ENCODE measurements at places on chromosomes 2 and 18. TPM values are rescaled to one million over a fixed set of nuclear protein-coding genes. Genes with fewer than 3 reads are reported as not detected.

- no peak for DNase-seq
These were observed 88.0 kb downstream of the KYNU start for GRCh38 chr2:142965443-142965842.

- DNase-seq: peak; percentile 67
These were observed 3.5 kb upstream of the RHOB start for GRCh38 chr2:20443276-20443920.

DNA sequence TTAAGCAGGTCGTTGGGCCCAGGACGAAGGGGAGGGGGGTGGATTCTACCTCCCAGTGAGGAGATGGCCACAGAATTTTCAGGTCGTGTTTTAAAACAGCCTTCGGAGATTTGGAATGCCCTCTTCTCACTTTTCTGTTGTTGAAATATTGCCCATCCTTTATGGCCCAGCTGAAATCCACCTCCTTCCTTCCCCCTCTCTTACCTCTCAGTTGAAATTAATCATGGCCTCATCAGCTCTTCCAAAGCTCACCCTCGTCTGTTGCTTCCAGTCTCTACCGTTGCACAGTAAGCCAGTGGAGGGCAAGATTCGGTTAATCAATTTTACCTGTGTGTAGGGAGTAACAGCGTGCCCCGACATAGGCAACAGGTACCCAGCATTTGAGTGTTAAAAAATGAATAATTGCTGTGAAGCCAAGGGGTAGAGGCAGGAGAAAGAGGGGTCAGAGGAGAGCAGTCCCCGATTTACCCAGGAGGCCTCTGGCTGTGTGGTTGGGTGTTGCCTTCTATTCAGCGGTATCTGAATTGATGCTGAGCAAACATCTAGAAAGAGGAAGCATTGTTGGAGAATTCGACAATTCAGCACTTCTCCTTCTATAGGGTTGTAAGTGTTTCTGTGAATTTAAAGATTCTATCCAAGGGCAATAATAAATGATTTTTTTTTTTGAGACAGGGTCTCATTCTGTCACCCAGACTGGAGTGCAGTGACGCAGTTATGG lies 8.6 kb upstream of the PDIA6 start:
- DNase-seq: no peak

- DNase-seq: peak; percentile 47
These were observed 460 bp upstream of the ZBTB7C start for GRCh38 chr18:48409591-48410094.

DNA sequence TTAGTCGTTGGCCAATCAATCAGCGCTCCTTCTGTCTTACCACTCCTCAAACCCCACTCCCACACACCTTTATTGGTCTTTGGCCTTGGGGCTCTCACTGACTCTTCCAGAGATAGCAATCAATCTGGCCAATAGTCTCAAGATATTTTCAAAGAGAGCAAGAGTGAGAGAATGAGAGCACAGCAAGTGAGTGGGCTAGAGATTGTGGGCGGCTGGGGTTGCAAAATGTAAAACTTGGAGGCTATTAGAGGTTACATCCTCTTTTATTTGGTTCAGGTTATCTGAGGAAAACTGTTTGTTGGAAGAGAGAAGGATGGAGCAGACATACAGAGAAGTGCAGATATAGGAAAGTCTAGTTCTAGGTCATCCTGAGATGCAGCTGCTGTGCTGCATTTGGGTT lies 32.8 kb downstream of the TACR1 start:
- DNase-seq: no peak

DNA sequence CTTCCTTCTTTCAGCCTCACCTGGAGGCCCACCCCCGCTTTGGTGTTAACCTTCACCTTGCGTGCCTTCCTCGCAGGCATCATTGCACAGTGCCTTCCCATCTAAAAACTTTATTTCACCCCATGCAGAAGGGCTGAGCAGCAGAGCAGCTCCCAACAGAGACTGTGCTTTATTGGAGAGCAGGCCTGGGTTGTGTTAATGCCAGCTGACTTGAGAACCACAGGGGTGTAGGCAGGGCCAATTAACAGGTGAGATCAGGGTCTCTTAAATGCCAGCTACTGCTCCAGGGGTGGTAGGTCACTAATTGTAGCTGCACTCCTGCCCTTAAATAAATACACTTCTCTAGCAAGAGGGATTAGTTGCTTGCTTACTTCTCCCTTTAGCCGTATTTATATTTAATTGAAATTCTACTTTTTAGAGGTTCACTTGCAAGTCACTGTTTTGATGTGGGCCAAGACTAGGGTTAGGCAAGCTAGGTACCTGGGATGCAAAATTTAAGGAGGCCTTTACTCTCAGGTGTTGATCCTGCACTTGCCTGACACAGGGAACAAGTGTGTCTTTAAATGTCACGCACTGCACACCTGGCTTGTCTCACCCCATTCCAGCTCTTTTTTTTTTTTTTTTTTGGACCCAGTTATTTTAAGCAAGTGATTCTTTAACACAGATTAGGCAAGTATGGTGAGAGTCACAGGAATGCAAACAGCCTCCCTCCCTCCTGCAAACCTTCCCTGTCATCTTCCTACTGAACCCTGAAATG lies 54.5 kb downstream of the LYPD1 start:
- DNase-seq: no peak

GRCh38 chr2:30756051-30756719 lies 51.1 kb downstream of the CAPN13 start:
- no peak for DNase-seq

DNA sequence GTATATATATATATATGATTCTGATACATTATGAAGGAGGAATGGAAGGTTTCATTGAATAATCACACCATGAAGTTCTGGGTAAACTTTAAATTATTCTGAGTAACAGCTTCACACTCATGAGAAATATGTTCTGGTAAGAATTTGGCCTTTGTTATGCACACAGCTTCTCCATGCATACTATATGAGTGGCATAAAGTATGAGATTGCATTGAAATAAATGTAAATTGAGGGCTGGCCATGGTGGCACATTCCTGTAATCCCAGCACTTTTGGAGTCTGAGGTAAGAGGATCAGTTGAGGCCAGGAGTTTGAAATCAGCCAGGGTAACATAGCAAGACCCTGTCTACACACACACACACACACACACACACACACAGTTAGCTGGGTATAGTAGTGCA lies 50.0 kb upstream of the ARL5A start:
- DNase-seq: no peak

- DNase-seq: no peak
These were observed 119.9 kb downstream of the PARD3B start for GRCh38 chr2:204665207-204665606.

GRCh38 chr2:239383036-239383758 lies 17.6 kb downstream of the HDAC4 start:
- DNase-seq: no peak

GRCh38 chr2:39120521-39120770 lies 405 bp downstream of the SOS1 start:
- DNase-seq: no peak

DNA sequence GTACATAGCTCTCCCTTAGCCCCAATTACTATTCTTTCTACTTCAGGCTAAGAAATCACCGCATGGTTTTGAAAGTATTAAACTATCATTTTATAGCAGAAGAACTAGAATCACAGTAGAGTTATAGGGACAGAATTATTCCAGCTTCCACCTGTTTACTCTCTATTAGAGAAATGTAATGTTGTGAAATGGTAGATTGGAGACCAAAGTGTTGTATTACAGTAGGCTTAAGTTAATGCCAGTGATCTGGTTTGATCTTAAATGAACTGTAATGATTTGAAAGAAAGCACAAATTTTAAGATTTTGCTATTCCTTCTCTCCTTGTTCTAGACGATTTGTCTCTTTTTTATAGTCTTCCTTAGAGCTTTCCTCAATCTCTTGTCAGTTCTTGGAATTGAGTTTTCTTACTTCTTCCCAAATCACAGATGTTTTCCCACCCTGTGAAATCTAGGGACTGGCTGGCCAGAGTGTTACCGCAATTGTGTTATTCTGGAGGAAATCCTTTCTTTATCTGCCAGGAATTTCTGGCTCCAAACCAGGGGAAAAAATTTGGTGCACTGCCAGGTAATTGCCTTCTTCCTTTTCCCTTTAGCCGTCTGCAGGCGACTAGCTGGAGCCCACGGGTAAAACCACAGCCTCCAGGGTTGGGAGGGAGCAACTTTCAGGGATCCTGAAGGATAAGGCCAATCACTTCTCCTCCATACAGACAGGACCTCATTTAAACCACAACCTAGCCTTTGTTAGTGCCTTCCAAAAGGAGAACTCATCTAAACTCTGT lies 51.7 kb downstream of the NOP58 start:
- peak; percentile 76 for DNase-seq

- DNase-seq: no peak
These were observed 52.8 kb upstream of the ITGB6 start for GRCh38 chr2:160252900-160253299.

GRCh38 chr18:61531182-61531581 lies 198.0 kb downstream of the CDH20 start:
- no peak for DNase-seq

GRCh38 chr2:36246320-36246990 lies 109.1 kb upstream of the CRIM1 start:
- DNase-seq: no peak

DNA sequence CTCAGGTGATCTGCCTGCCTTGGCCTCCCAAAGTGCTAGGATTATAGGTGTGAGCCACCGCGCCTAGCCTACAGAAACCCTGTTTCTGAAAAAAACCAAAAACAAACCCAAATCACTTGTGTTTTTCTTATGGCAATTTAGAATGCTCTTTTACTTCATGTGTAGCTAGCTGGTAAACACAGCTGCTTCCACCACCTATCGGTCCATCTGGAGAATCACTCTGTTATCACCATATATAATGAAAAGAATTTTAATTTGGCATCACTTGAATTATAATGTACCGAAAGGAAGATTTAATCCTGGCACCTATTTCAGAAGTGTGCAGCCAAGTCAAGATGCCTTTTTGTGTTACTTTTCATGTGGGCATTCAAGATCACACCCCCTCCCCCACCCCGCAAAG lies 86.5 kb upstream of the ITGB6 start:
- DNase-seq: no peak

The TIA1 gene
- 168 TPM for total RNA-seq

The SLC19A3 gene
- 2.4 TPM for total RNA-seq

The SERPINB5 gene
- total RNA-seq: not detected

The MYOM1 gene
- total RNA-seq: 8.2 TPM

The GALNT13 gene
- total RNA-seq: 4.1 TPM

The DNAH6 gene
- 8.4 TPM for total RNA-seq

The R3HDM1 gene
- total RNA-seq: 8.5 TPM

The TBR1 gene
- not detected for total RNA-seq

The VRK2 gene
- total RNA-seq: 30.3 TPM
